Activated T-cell treated with anti-CD3 and anti-CD28 coated beads for 48 hours (primary cell): ENCODE measurements at places on chromosomes 2 and 18.
A peak's percentile ranks its signal among the peaks of the same experiment; 100 is the strongest.

DNA sequence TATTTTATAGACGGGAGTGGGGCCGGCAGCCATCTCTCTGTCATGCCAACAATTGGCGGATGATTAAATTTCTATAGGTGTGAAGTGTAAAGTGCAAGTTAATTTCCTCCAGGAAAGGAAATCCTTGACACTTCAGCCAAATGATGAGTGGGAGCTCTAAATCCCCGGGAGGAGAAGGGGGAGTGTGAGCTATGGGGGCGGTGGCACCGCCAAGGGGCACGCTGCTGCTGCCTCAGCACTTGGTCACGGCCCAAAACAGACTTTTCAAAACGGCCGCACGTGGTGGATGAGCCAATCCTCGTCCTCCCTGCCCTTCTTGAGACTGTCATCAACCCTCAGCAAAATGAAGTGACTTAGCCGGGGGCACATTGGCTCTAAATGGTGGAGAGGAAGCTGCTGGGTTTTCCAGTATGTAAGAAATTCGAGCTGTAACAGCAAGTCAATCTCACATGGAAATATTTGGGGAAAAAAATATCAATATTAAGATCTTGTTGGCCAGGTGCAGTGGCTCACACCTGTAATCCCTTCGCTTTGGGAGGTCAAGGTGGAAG is 200.8 kb downstream of the TFCP2L1 start:
- DNase-seq, result no peak

DNA sequence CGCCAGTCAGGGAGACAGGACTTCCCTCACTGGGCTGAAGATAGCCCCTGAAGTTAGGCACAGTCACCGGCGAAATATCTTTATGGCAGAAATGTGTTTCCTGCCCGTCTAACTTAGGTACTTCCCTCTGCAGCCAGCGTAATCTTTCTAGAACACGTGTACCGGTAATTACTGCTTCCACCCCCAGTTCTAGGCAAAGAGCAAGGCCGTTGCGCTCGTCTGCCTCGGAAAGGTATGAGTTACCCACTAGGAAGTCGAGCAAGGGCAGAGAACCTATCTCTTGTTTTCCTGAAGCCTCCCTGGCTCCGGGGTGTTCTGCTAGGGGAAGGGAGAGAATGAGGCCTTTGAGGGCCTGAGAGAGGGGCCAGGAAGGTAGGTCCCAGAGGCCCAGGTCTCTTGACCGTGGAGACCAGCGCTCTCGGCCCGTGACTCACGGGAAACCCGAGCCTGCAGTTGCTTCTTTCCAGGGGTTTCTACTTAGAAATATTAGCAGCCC is 70.0 kb downstream of the TWSG1 start:
- DNase-seq, result peak; percentile 20

DNA sequence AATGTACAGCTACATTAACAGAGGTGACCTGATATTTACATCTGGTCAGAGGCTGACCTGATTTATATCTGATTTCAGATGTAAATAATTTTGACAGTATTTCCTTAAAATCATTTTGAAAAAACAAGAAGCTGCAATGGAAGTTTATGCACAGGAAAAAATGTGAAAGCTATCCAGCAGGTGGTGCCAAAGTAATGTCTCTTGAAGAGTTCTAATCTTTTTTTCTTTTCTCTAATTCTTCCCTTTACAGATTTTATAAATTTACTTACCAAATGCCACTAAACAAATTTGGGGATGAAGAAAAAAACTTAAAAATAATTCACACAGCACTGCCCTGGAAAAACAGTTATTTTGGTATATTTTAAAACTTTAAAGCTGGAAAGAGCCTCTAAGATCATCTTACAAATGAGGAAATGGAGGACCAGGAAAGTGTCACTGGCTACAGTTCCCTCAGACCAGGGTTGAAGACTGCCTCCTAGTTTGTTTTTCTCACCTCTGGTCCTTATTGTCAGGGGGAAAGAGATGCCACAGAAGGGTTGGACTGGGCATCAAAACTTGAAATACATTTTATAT is 16.4 kb upstream of the FBLN7 start:
- no peak for DNase-seq

DNA sequence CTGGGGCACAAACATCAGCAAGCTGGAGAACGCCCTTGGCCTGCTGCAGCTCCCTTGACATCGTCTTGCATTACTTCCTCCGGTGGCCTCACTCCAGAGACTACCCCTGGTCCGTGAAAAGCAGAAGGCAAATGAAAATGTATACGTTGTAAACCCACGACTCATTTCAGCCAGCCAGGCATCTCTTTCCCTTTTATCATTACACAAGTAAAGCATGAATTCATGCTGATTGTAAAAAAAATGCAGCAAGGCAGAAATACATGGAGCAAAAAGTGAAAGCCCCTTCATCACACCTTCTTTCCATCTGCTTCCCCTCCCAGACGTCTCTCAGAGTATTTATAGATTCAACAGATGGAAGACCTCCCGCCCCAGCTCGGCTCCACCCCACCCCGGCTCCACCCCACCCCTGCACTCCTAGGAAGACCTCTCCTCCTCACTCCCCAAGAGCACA is 41.6 kb upstream of the RALBP1 start:
- DNase-seq, result no peak

DNA sequence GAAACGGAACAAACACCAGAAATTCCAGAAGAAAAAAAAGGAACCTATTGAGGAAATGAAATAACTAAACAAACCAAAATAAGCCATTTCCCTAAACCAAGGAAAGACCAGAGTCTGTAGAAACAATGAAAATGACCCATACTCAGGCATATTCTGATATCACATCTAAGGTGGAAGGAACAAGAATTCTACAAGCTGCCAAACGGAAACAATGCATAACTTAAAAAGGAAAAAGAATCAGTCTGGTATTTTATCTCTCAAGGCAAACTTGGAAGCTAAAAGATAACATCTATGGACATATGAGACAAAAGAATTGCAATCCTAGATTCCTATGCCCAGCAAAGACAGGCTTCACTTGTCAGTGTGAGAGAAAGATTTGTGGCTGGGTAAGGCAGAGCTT is 326.2 kb downstream of the PDE11A start:
- no peak for DNase-seq

GRCh38 chr2:27085673-27086089 is 891 bp upstream of the KHK start:
- DNase-seq, result peak; percentile 38

- DNase-seq, result no peak
These were observed 124.2 kb downstream of the LPIN1 start for GRCh38 chr2:11870584-11870983.

DNA sequence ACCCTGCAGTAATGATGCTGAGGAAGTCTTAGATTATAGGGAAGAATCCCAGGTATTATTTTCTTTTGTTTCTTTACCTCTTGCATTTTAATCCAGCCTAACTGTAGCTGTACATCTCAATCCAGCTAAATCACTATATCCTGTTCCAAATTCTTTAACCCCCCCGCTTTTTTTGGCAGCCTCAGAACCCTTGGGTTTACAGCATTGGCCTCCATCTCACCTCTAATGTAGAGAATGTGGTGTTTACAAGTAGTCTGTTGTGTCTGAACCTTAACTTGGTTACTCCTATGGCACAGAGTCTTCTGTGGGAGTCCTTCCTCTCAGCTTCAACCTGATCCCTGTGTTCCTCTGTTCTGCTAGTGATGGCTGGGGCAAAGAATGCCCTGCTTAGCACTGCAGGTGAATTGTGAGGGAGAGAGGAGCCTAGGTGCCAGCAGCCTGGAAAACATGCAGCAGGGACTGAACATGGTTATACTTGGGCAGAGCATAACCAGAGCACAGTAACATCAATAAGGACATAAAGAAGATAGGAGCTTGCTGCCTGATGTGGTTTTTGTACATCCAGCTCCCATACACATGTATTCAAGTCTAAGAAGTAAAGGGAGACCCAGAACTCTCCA is 130.2 kb downstream of the FAM124B start:
- DNase-seq, result no peak

DNA sequence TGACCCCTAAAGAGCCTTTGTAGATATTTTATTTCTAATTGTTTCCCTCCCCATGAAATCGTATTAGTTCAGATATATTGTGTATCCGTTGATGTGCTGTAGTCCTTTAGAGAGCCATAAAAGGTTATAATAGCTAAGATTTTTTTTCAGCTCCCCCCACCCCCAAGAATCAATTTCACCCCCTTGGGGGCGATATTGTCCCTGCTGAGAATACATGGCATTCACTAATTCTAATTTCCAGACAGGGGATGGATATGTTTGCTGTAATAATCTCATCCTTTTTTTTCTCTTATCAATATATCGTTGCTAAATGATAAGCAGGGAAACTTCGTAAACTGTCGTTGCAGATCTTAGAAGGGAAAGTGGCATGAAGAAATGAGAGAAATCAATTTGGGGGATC is 530.7 kb downstream of the TMEM182 start:
- DNase-seq, result no peak

DNA sequence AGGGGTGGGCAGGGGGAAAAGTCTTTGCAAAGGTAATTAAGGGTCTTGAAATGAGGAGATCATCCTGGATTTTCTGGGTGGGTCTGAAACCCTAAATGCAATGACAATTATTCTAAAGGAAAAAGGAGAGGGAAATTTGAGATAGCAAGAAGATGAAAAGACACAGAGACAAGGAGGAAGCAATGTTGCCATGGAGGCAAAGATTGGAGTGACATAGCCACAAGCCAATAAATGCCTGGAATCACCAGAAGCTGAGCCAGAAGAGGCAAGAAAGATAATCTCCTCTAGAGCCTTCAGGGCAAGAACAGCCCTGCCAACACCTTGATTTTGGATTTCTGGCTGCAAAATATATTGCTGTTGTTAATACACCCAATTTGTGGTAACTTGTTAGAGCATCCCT is 1246.3 kb upstream of the PIK3C3 start:
- DNase-seq, result no peak

GRCh38 chr18:457140-457519 is 43.4 kb downstream of the COLEC12 start:
- no peak for DNase-seq

DNA sequence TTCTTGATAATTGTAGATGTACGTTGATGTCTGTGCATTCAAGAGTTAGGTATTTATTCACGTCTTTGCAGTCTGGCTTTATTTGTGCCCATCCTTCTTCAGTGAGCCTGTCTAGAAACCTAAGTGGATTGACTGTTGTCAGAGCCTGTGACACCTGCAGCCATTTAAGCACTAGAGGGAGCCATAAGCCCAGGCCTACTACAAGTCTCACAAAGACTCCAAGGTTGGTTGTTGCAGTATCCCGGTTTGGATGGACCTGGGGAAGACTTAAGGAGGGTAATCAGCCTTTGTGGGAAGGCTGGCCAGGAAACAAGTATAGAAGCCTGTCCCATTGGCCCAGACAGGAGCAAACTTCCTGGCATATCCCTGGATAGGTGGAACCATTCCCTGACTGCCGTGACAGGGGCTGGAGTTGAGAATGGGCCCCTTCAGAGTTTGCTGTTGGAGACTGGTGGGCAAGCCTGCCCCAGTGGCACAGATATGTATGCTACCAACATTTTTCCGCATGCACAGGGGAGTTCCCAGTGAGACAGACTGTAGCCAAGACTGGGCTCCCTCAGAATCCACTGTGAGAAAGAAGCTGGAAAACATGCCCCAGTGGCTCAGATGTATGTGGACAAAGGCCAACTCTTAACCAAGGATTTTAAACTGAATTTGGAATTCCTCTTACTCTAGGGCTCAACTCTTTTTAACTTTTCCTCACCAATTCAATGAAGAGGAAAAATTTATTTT is 9.3 kb upstream of the LRRC30 start:
- no peak for DNase-seq

DNA sequence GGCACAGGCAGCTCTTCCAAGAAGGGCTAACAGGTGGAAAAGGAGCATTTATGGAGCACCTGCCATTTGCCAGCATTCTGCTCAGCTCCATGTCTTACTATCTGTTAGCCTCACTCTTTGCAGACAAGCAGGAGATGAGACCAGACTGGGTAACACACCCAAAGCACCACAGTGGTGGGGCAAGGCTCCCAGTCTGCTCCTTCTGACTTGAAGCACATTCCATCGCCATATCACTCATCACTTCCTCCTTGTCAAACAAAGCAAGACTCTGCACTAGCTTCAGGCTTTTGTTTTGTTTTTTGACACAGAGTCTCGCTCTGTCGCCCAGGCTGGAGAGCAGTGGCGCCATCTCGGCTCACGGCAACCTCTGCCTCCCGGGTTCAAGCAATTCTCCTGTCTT is 182.8 kb downstream of the MGAT5 start:
- no peak for DNase-seq

- DNase-seq, result no peak
These were observed 118.4 kb downstream of the FAM124B start for GRCh38 chr2:224283466-224283965.

- DNase-seq, result no peak
These were observed 258.6 kb upstream of the CRIM1 start for GRCh38 chr2:36097022-36097421.

- DNase-seq, result no peak
These were observed 377.1 kb upstream of the SLC39A10 start for GRCh38 chr2:195279840-195280427.

DNA sequence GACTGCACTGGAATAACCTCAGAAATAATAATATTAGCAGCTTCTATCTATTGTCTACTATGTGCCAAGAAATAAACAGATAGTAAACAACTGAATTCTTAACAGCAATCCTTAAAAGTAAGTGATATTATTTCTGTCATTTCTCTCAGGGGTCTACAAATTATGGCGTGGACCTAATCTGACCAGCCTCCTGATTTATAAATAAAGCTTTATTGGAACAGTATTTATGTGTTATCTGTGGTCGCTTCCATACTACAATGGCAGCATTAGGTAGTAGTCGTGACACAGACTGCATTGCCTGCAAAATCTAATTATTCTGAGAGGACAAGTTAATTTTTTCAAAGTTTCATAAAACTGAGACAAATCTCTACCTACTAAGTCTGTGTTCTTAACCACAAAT is 49.0 kb downstream of the SLC16A14 start:
- DNase-seq, result no peak

DNA sequence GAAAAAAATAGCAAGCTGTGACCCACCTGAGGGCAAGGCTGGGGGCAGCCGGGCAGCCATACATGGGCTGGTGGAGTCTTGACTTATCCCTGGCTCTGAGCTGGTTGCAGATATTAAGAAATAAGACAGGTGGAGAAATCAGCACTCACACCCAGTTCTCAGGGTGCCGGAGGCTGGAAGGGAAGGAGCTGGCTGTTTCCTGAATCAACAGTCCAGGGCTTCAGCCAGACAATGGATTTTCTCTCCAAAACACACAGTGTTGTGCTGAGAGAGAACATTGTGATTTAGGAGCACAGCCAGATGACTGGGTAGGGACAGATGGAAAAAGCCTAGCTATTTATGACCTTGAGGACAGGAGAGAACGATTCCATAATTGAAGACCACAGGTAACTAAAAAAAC is 208.8 kb downstream of the LDLRAD4 start:
- no peak for DNase-seq

DNA sequence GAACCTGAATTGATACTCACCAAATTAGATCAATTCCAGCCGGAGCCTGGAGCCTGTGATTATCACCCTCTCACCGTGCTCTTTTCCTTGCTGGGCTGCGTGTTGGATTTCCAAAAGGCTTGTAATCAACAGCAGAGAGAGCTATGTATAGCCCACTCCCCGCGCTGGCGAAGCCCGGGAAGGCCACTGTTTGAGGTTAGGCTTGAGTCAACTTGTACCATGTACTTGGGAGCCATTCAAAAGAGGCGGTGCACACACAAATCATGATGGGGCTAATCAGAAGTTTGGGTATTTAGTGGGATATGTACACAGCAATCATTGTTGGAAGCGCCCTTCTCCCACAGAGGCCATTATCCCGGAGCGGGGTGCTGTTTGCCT is 151.6 kb downstream of the GLI2 start:
- no peak for DNase-seq

GRCh38 chr2:37769551-37769950 is 98.1 kb upstream of the CDC42EP3 start:
- no peak for DNase-seq
